ENCODE measurements at places on chromosomes 12 and 14.

DNA sequence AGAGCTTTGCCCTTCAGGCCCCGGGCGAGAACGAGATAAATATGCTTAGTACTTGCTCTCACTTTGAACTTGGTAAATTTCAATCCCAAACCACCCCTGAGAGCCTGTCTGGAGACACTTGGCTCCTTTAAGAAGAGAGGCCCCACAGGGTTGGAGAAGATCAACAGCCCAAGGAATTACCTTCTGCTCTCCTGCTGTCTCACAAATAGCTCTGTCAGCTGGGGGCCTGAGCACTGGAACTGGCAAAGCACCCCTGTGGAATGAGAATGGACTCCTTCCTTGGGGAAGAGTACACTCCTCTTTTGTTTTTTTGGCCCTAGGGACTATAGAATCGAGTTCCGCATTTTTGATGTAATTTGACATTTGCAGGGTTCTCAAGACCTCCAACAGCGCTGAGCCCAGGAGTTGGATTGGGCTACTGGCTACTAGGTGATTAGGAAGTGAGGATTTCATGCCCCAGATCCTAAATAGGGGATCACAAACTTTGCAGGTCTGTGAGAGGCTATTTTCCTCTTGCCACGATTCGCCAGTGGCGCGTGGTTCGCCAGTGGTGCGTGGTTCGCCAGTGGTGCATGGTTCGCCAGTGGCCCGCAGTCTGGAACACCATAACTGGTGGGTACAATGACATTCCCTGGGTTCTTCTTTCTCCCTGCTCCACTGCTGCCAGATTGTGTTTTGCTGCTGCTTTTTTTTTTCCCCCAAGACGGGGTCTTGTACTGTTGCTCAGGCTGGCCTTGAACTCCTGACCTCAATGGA, 17.8 kb upstream of the MEG3 start:
- DNase-seq, result no peak

GRCh38 chr12:9509464-9510161, 98.1 kb downstream of the KLRB1 start:
- DNase-seq, result peak; percentile 31

DNA sequence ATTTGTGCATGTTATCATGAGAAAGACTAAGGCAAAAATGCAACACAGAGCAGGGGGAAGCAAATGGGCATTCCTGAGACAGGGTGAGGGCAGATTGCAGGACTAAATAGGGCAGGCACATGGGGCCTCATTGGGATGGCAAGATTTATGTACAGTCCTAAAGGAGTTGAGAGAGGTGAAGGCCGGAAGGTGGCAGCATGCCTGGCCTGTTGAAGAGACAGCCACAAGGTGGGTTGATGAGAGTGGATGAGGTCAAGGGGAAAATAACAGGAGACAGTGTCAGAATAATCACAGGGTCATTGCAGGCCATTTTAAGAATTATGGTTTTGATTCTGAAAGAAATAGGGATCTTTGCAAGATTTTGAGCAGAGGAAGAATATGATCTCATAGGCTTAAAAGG, 21.0 kb downstream of the PAH start:
- no peak for DNase-seq

- DNase-seq, result no peak
Measured at GRCh38 chr12:70698345-70698744, 61.1 kb upstream of the PTPRB start.

GRCh38 chr12:25734529-25735180, 181.6 kb upstream of the LMNTD1 start:
- no peak for DNase-seq
